ENCODE measurements at places on chromosomes 5 and 9.
A peak's percentile ranks its signal among the peaks of the same experiment; 100 is the strongest.

DNA sequence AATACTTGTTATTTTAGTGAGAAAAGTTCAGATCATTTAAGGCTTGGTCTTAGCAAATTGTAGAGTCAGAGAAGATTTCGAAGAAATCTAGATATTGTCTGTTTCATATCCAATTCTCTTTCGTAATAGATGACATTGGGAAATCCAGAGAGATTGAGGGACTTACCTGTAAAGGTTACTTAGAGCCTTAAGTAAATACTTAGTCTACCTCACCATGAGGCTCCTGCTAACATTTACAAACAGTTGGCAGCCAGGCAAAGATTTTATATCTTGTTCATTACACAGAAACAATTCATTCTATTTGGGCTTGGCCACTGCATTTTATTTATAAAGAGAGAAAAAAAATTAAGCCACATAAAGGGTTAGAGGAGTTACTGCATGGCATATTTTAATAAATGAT, 70.3 kb downstream of the FGF10 start:
- DNase-seq: no peak

DNA sequence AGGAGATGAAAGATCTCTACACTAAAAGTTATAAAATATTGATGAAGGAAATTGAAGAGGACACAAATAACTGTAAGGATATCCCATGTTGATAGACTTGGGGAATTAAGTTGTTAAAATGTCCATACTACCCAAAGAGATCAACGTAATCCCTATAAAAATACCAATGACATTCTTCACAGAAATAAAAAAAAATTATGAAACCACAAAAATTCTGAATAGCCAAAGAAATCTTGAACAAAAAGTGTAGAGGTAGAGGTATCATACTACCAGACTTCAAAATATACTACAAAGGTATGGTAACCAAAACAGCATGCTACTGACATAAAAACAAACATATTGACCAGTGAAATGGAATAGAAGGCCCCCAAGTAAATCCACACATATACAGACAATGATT, 71.5 kb upstream of the ELL2 start:
- no peak for DNase-seq

DNA sequence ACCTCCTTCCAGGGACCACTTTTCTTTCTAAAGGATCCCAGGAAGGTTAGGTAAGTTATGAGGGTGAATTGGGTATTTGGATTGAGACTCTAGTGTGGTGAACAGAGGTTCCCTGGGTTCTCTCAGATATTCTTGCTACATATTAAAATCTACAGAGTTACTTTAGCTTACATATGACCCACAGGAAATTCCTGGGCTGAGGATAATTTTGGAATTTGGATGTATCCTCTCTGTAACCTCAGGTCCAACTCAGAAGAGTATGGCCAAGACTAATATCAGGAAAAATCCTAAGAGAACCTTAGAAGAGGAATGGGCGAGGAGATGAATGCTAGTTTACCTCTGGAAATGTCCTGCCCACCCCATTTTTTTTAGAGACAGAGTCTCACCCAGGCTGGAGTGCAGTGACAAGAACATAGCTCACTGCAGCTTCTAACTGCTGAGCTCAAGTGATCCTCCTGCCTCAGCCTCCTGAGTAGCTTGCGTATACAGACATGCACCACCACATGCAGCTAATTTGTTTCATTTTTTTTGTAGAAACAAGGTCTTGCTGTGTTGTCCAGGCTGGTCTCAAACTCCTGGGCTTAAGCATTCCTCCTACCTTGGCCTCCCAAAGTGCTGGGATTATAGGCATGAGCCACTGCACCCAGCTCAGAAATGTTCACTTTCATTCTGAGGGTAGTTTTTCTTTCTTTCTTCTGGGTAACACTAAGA, 196.4 kb downstream of the ARHGEF28 start:
- no peak for DNase-seq

- DNase-seq: no peak
Observed at GRCh38 chr9:126697330-126697729, 83.6 kb downstream of the LMX1B start.

- no peak for DNase-seq
Observed at GRCh38 chr9:2053883-2054845, 39.0 kb downstream of the SMARCA2 start.

GRCh38 chr5:113546703-113547183, 33.2 kb downstream of the YTHDC2 start:
- no peak for DNase-seq

DNA sequence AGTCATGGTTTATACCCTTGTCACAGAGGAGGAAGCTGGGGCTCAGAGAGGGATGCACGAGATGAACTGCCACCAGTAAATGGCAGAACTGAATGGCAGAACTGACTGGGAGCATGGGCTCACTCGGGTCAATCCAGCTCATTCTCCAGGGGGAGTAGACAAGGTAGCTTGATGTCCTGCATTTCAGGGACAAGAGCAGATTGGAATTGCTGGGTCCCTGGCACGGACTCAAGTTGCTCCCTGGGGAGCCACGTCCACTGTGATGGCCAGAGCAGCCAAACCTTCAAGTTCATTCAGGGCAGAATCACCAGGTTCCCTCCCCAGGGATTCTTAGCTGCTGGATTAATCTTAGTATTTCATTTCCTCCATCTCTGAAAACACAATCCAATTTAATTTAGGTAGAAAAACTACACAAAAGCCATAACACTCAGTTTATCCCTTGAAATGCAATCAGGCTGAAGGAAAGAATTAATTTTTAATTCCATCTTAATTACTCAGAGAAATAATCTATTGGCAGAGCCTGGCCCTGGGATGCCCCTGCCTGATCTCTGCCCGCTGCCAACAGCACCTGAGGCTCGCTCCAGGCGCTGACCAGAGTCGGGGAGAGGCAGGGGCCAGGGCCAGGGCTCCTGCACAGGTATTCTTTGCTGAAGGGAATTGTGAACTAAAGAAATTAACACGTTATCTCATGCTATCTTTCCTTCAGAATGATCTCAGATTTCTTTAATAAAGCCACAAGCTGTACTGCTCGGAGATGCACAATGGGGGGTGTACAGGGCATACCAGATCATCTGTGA, 42.0 kb upstream of the UNC5A start:
- no peak for DNase-seq

DNA sequence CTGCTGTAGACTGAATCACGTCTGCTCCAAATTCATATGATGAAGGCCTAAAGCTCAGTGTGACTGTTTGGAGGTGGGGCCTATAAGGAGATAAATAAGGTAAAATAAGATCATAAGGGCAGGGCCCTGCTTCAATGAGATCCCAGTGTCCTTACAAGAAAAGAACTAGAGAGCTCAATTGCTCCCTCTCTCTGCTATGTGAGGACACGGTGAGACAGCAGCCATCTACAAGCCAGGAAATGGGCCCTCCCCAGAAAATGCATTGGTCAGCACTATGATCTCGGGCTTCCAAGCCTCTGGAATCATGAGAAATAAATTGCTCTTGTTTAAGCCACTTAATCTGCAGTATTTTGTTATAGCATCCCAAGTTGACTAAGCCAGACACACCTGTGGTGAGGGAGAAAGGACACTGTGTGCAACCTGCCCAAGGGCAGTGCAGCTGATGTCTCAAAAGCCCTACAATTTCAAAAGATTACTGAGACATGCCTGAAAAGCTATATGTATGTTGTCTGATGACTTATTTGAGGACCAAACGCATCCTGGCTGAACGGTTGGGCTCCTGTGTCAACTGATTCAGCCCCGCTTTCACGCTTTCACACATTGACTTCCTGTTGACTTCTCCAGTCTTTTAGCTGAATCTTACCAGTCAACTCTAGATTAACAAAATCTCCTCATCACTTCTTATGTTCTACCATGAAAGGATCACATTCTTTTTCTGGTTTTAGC, 13.2 kb downstream of the GZMK start:
- no peak for DNase-seq

DNA sequence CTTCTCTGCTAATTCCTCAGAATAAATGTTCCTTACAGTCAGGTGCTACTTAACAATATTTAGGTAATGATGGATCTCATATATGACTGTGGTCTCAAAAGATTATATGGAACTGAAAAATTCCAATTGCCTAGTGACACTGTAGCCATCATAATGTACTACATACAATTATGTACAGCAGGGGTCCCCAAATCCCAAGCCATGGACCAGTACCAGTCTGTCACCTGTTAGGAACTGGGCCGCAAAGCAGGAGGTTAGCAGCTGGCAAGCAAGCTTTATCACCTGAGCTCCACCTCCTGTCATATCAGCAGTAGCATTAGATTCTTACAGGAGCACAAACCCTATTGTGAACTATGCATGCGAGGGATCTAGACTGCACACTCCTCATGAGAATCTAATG, 69.6 kb downstream of the NR2F1-AS1 start:
- DNase-seq: no peak

GRCh38 chr5:31362529-31362900, 169.0 kb downstream of the CDH6 start:
- DNase-seq: no peak

DNA sequence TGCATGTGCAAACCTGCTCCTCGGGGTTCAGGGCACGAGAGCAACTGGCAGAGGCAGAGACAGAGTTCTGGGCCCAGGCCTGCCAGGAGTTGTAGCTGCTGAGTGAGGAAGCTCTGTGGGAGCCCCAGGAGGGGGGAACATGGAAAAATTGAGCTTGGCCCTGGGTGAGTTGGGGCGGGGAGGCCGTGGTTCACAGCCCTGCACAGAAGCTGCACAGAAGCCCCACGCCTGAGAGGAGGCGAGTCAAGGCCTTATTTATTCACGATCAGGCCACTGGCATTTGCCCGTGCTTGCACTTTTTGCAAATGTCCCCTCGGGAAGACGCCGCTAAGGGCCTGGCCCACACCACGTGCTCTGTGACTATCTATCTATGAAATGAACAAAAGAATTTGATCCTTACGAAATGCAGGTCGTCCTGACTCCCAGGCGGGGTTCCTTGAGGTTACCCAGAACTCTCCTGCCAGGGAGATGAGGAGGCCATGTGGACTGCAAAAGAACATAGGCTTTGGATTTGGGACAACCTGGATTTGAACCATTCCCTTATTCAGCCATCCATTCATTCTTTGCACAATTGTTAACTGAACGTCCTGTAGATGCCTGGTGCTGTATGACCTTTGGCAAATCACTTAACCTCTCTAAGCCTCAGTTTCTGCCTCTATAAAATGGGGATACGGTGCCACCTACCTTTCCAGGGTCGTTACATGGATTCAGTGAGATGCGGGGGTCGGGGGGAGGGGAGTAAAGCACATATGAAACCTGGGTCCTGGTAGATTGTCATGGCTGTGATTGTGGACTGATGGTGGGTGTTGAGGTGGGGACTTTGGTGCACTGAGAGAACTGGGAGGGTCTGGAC, 17.9 kb downstream of the COL27A1 start:
- DNase-seq: no peak

DNA sequence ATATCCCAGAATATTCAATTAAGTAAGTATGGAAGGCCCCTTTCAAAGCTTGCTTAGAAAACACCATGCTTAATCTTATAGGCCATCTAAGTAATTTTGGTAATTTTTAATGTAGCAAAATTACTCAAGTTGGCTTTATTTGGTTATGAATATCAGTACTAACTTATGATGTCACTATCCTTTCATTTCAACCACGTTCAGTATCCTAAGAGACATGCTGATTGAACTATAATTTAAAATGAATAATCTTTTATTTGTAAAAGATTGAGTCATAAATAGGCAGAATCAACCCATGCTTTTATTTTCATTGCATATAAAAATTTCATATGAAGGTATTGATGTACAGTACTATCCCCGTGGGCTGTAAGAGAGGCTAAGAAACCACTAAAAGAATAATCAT, 386.9 kb downstream of the RAB3C start:
- DNase-seq: no peak

- DNase-seq: no peak
Observed at GRCh38 chr5:92594031-92594430, 987.0 kb downstream of the NR2F1-AS1 start.

DNA sequence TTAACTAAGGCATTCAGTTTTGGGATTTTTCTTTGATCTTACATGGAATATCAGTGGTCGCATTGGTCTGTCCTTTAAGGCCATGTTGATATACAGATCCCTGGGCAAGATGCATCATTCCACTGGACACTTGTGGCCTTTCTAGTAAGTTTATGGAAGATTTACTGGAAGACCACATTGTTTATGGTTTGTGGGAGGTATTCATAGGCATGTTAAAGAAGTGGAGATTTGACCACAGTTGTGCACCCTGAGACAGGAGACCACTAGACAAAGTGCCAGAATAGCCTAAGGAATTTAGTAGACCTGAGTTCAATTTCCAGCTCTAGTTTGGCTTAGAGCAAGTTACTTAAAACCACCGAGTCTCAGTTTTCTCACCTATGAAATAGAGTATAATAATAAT, 383.1 kb upstream of the PAPPA start:
- no peak for DNase-seq

DNA sequence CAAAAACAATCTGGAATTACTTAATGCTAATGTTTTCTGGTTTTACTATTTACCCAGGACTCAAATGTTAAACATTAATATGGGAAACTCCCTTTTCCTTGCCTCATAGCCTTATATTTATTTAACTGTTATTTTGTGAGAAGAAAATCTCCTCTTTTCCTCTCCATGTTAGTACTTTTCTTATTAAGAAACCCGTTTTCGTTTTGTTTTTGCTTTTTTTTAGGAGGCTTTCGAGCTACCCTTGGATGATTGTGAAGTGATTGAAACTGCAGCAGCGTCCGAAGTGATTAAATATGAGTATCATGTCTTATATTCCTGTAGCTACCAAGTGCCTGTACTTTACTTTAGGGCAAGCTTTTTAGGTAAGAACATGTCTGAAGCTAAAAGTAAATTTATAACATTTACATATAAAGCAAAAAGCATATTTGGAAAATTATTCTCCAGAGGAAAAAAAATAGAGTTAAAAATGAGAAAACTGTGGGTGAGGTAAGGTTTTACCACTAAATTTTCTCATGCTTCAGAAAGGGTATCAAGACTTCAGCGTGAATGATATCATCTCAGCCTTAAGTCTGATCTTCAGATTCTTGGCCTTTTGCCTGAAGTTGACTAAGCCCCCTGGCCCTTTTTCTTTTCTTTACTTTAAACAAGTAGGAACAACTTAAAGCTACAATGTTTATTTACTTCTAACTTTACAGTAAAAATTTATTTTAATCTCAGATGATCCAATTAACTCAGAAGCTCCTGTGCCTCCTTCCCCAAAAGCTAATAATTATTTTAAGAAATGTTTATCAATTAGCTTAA, 113.8 kb downstream of the RPS23 start:
- DNase-seq: no peak

- no peak for DNase-seq
Observed at GRCh38 chr9:130138171-130138653, 34.0 kb upstream of the NCS1 start.

- no peak for DNase-seq
Observed at GRCh38 chr9:112820881-112821280, 69.8 kb downstream of the SLC46A2 start.

DNA sequence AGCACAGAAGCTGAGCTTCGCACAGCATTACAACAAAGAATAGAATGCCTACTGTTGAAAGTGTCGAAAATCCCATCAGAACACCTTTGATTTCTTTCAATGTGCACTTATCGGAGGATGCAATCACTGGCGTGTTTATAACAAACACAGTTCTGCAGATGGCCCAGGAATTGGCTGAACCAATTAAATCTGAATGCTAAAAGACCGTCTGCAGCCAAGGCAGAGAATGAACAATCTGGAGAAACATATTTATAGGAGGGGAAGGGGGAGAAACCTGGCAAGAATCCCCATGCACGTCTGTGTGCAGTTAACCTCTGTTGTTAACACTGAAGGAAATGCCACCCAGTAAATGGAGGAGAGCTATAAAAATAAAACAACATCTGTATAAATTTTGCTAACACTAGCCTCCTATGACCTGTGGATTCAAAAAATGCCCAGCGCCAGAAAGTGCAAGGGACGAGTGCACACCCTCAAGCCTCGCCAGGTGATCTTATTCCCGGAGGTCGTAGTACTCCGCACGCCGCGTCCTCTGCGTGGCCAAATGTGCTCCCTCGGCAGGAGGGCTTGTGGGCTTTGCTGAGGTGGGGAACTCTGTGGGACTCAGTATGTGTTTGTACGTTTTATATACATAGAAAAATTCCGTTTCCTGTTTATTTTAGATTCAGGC, 56.8 kb downstream of the PTCH1 start:
- peak; percentile 30 for DNase-seq
